ENCODE measurements at places on chromosomes 11 and 22.

- no peak for DNase-seq
These were observed 49.3 kb upstream of the RDX start for GRCh38 chr11:110345743-110346142.

DNA sequence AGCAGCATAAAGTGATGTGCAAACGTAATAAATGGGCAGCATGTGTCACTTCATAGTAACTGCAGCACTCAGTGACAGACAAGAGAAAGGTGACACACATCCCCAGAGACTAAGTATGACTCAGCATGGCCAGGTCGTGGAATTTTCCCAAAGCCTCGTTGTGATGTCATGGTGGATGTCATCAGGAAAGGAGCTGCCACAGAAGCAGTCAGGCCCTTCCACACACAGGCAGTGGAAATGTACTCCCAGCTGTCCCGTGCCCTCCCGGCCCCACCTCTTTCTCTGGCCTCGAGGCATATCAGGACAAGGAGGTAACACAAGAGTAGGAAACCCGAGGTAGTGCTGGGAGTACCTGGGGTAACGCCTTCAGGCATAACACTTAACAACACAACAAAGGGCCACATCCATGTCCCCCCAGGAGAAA lies 8.1 kb downstream of the PC start:
- DNase-seq, result no peak

- DNase-seq, result no peak
These were observed 11.9 kb downstream of the SLC29A2 start for GRCh38 chr11:66359662-66360087.

- DNase-seq, result no peak
These were observed 87.9 kb downstream of the OSBP2 start for GRCh38 chr22:30782613-30783012.

GRCh38 chr11:90805172-90805571 lies 582.3 kb upstream of the CHORDC1 start:
- DNase-seq, result no peak

DNA sequence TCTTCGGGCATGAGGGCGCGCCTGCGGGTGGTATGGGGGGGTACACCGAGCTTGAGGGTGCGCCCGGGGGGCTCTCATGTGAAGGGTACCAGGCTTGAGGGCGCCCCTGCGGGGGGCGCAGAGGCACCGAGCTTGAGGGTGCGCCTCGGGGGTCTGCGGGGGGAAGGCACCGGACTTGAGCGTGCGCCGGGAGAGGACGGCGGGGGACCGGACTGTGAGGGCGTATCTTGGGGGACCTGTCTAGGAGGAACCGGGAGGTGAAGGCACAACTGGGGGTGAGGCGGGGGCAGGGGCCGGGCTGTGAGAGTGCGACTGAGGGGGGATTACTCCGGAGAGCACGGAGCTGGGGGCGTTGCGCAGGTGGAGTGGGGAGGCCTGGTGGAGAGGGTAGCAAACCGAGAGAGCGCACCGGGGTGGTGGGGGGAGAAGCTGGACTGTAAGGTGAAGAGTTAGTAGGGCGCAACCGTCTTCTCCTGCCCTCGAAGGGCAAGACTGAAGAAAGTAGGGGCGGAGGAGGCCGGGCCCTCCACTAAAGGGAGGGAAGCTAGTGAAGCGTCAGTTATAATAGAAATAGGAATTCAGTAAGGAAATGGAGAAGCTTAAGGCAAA lies 1.1 kb upstream of the DDX6 start:
- DNase-seq, result peak; percentile 52

- DNase-seq, result no peak
These were observed 1.6 kb downstream of the OR56B1 start for GRCh38 chr11:5737670-5738392.

- no peak for DNase-seq
These were observed 25.3 kb upstream of the TESMIN start for GRCh38 chr11:68776442-68777235.

DNA sequence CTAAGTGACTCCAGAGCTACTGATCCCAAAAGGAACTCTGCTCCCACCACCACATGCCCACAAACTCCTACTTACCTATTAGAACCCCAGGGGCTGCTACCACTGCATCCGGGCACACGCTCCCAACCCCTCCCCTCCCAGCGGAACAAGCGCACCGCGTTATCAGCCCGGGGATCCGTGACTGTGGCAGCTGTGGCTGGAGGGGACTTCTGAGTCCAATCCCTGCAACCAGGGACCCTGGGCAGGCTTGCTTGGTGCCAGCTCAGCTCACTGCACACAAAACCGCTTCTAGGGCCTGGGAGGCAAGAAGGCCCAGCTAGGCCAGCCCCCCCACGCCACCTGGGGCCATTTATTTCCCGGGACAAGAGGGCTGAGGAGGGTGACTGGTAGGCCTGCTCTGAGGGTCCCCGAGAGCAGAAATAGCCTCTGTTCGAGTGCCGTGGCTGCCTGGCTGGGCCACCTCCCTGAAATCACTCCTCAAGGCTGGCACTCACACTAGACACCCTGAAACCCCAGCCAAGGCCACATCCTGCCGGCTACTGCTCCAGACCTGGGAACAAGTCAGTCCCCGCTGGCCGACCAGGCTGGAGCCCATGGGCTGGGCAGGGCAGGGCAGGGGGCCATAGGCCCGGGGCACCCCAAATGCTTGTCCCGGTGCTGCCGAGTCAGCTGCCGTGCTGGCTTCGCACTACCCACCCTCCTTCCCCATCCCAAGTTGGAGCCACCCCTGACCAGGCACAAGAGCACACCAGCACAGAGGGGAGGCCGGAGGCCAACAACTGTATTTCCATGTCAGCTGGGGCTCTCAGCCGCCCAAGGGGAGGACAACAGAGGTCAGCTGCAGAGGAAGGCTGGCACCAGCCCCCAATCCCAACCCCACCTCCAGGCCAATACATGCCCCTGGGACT lies 1.9 kb upstream of the IFITM10 start:
- DNase-seq, result no peak

- peak; percentile 23 for DNase-seq
These were observed 11.5 kb downstream of the C1QTNF6 start for GRCh38 chr22:37176464-37177061.

GRCh38 chr11:92304271-92304670 lies 79.7 kb downstream of the FAT3 start:
- no peak for DNase-seq

GRCh38 chr11:132655187-132655855 lies 877.0 kb downstream of the OPCML start:
- no peak for DNase-seq

DNA sequence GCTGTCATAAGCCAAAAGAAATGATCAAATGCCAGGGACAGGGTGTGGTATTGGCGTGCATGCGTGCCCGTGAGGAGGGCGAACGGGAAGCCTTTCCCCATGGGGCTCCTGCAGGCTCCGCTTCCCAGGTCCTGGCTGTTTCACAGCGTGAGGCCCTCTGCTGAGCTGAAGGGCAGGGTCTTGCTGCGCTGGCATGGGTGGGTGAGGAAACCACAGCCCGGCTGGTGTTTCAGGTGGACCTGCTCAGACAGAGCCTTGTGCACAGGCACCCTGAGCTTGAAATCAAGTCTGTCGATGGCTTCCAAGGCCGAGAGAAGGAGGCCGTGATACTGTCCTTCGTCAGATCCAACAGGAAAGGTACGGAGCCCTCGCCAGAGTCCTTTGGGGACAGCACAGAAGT lies 31.4 kb downstream of the IGHMBP2 start:
- no peak for DNase-seq
